ENCODE measurements at places on chromosomes 1 and 21.

DNA sequence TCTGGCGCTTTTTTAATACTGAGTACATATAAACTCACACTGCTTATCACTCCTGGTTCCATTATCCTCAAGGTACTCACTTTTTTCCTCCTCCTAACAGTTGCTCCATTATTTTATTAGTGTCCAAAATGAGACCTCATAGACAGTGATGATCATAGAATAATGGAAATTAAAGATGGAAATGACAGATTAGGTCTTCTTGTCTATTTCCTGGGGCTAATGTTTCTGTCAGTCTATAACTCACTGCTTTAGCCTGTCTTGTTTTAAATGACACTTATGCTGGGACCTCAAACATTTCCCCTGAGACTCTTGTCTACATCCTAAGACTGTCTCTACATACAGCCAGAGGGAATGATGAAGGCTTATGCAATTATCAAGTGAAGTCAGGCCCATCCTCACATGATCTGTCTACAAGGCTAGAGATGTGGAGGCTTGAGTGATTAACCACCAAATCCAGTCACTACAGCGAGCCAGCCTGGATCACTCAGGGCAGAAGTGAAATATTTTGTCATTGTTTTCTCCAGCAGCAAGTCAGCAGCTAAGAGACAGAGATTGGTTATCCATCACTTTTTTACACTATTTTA, 152.1 kb downstream of the ASTN1 start:
- DNase-seq, result no peak

GRCh38 chr1:215889871-215890270, 322.8 kb downstream of the KCTD3 start:
- no peak for DNase-seq

DNA sequence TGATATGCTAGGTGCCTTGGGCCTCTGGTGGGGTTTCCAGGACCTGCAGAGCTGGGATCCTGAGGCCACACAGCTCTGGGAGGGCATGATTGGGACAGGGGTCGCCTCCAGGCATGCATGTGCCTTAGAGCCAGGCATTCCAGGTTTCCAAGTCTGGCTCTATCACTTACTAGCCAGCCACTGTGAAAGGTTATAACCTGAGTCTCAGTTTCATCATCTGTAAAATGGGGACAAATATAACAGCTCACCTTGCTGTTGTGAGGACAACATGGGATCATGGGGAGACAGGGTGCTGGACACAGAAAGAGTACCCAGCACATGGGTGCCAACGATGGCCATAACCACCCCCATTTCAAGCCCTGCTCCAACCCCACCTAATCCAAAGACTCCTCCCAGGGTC, 2.7 kb downstream of the CHI3L1 start:
- DNase-seq, result no peak

- DNase-seq, result no peak
These were observed 139.7 kb downstream of the TSEN15 start for GRCh38 chr1:184191181-184191621.

- no peak for DNase-seq
These were observed 2.2 kb downstream of the TMEM35B start for GRCh38 chr1:34982820-34983376.

DNA sequence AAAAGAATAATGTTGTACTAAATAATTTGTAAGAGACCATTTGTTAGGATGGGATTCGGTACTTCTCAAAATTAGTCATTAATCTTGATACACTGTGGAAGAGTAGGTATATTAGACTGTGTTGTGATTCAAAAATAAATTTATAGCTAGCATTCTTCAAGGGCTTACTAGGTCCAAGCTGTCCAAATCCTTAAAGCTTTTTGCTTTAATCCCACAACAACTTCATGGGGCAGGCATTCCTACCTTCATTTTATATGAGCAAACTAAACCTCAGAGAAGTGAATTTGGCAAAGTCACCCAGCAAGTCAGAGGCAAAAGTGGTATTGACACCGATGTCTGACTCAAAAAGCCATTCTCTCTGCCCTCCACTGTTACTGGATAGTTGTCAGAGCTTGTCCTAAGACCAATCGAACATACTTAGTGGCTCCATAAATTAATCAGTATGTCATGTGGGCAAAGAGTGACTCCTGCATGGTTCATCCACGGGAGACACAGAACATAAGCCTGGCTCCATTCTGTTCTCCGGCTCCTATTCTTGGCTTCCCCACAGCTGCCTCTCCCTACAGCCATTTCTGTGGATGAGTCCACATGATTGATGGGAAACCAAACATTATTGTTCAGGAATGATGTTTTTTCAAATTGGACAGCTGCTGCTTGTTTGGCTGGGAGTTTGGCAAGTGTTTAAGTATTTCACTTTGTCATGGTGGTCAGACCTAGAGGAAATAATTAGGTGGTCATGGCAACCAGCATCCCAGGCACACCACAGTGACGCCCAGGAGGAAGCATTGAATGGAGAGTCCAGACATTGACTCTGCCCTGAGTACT, 133.4 kb upstream of the FGGY start:
- DNase-seq, result no peak

DNA sequence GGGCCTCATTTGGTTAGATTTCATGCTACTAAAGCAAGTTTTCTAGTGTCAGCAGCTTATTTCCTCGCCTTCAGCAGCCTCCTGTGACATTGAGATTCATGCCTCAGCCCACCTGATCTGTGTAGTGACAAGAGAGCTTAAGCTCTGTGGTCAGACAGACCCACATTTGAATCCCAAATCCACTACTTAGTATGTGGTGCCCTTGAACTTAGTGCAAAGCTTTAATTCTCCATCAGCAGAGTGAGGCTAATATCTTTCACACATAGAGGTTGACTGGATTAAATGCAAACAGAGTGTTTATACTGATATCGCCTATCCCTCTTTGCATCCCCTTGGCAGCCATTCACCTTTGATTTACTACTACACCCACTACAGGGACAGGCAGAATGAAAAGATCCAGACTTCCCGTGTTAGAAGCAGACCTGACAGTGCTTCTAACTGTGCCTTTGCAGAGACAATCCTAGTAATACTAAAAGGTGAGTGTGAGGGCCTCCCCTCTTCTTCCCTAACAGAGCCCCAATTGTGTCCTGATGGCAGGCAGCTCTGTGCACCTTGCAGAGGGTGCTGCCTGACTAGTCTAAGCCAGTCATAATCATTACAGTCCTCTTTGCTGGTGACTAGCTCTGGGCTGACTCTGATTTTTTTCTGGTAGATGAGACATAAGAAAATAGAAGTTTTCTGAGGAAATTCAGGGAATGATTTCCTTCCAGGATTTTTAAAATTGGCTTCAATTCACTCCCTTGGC, 264.0 kb downstream of the CTH start:
- no peak for DNase-seq

- no peak for DNase-seq
These were observed 178.7 kb upstream of the DPYD start for GRCh38 chr1:98099501-98099900.
